ENCODE measurements at places on chromosomes 5 and 9.

DNA sequence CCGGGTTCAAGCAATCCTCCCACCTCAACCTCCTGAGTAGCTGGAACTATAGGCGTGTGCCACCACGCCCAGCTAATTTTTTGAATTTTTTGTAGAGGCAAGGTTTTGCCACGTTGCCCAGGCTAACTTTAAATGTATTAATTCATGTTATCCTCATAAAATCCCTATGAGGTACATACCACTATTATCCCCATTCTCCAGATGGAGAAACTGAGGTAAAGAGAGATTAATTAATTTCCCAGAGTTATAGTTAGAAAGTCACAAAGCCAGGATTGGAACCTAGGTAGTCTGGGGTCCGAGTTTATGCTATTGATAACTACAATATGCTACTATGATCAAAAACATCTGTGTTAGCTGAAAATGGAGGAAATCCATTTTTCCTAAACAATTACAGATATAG lies 31.9 kb upstream of the GOLPH3 start:
- DNase-seq: no peak

GRCh38 chr9:89886281-89886700 lies 281.5 kb downstream of the GADD45G start:
- no peak for DNase-seq

DNA sequence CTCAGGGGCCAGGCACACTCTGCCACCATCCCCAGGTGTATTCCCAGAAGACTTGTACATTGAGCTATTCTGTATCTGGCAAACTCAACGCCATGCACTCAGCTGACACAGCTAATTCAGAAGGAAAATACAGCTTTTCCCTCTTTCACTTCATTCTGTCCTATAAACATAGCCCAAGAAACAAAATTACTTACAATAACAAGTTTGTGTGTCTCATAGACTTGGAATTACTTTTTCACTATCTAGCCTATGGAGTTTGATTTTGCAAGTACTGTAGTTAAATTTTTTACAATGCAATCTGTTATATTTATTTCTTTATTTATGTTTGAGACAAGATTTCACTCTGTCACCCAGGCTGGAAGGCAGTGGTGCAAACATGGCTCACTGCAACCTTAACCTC lies 125.1 kb upstream of the KLF9 start:
- DNase-seq: no peak

DNA sequence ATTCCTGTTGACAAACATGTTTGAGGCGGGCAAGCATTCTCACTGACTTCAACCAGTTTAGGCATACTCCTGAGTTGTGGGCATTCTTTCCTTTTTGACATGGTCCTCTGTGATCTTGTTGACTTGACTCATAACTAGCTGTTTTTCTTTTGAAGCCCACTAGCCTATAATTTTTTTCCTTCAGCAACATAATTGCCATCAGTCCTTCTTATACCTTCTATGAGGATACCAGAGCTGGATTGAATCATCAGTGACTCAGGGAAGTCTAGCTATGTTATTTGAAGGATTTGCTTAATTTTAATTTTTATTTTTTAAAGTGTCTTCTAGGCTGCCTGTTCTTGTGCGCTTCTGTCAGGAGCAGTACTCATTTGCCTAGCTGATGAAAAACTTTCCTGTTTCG lies 259.5 kb downstream of the NR3C1 start:
- DNase-seq: no peak

- DNase-seq: no peak
These were observed 82.5 kb downstream of the PRRT1B start for GRCh38 chr9:131627648-131628458.

DNA sequence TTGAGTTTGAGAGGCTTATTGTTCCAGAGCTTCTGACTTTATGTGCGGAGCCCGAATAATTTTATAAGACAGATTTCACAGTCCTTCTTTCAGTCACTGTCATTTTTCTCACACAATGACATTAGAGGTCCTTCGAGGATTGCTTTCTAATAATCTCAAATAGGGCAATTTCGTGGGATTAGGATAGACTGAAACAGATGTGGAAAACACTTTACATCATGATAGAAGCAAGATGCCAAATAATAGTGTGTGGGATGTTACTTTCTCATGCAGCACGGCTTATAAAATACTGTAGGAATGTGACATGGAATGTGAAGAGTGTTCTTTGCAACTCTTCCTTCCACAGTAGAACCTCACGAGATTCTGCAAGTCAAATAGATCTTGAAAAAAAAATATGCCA lies 451.3 kb downstream of the SEMA5A start:
- DNase-seq: no peak

DNA sequence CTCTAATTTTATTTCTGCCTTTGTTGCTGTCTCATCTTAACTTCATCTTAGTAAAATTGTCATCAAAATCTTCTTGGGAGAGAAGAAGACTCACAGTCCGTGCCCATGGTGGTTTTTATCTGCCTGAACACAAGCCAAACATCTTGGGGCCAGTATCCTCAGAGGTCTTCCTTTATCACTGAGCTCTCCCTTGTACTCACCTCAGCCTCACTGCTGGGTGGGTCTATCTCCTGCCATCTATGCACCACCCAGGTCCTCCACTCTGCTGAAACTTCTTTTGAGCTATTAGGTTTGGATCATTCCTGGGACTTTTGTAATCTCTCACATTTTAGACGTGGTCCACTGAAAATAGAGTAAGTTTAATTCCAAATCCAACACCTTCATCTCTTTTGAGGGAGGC lies 116.3 kb upstream of the EPB41L4A start:
- DNase-seq: no peak

DNA sequence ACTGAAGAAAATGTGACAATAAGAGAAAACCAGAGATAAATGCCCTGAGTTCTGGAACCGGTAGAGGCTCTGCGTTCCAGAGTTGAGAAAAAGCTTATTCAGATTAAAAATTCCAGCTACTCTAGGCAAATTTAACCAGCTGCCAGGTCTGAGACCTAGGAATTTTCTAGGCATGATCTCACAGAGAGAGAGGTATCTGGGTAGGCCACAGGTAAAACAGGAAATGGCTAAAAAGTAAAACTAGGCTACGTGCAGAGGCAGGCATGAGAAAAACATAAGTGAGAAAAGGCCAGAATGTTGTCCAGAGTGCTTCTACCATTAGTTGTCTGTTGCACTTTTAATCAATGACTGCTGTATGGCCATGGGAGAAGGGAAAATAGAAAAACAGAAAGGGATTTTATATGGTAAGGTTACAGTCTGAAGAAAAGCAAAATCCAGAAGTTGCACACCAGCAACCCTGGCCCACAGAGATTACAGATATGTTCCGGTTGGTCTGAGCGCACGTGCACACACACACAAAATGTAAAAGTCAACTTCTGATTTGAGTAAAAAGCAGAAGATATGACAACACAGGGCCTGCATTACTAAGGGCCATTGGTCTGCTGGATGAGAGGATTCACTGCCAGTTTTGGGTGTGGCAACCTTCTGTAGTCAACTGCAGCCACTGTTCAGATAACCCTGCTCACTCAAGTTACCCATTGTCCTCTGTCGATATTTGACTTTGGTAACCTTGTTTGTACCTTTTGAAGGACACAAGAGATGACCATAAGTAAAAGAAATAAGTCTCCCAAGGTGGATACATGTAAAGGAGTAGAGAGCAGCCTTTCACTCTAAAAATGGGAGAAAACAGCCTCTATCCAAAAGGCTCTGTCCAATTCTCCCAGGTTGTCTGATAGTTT lies 266.0 kb downstream of the DTWD2 start:
- DNase-seq: no peak

GRCh38 chr5:4191041-4191440 lies 595.4 kb downstream of the IRX1 start:
- DNase-seq: no peak

Measured in 8988T (cell line).